GM23248 (cell line): ENCODE measurements at places on chromosomes 6 and 20. TPM values are rescaled to one million over a fixed set of nuclear protein-coding genes. Genes with fewer than 3 reads are reported as not detected.

- no peak for DNase-seq
Observed at GRCh38 chr20:46543033-46543432, 7.4 kb downstream of the OCSTAMP start.

The C20orf141 gene
- not detected in 2 replicates for total RNA-seq

DNA sequence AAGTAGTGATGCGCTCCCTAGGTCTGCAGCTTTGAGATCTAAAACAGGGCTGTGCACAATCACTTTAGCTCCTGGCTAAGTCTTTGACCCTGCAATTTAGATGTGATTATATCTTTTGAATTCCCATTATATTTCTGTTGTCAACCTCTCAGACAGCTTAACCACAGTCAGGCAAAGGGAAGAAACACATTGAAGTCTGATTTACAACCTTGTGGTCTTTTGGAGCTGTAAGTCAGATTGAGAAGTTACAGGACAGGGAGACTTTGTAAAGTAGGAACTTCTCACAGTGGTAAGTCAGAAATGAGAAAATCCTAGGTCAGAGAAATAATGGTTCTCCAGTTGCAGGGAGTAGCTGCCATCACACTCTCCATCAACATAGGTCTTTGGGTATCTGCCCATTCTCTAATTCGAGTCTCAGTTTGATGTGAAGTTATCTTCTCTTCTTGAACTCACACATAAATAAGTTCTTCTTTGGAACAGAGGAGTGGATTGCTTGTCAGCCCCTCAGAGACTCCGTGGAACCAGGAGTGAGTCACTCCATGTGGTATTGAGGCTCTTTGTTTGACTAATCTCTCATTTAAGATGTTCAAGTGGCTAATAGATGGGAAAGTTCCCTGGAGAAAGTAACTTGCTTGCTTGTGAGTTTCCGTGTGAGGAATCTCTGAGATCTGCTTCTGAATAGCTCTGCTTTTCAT is 35.0 kb upstream of the SGK1 start:
- peak; percentile 88 for DNase-seq

GRCh38 chr6:14429396-14429795 is 311.8 kb downstream of the CD83 start:
- no peak for DNase-seq

The VGLL2 gene
- total RNA-seq, result not detected in 2 replicates

The TCEA2 gene
- 34.3 and 39.2 TPM in 2 replicates for total RNA-seq

DNA sequence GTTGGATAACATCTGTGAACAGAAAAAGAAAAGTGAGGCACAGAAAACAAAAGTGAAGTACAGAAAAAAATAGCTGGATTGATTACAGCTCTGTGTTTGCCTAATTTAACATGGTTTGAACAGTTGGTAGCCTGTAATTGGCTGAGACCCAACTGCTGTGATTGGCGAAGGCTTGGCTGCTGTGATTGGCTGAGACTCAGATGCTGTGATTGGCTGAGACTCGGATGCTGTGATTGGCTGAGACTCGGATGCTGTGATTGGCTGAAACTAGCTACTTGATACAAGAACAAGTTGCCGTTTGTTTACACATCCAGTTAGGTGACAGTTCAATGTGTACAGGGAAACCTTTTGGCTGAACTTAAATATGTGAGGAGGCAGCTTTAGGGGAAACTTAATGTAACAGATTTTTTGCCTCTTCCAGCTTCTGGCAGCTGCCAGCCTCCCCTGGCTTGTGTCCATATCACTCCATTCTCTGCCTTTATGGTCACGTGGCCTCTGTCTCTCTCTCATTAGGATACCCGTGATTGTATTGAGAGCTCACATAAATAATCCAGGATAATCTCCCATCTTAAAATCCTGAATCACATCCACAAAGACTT is 223.4 kb upstream of the FOXA2 start:
- DNase-seq, result no peak

DNA sequence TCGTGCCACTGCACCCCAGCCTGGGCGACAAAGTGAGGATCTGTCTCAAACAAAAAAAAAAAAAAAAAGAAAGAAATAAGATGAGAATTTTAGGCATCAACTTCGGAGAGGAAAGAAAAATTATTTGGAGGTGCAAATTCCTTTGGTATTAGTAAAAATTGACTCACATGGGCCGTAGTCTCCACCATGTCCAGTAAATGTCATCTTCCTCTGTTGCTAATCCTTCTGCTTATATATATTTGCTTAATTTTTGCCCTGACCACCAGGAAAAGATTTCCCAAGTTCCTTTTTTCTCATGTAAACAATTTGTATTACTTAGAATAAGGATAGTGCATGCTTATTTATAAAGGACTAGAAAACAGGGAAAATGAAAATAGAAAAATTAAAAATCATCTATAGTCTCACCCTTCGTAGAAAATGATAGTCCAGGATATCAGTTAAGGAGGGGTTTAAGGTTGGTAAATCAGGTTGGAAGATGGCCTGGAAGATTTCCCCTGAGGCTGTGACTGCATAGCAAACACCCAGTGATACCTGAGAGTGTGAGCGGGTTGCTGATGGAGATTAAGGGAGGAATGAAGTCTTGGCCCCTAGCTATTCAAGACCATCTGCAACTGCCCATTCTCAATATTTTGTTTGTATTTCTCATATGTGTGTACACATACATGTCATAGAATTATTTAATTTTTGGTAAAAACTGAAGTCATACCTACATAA is 240.8 kb downstream of the ZNF217 start:
- DNase-seq, result peak; percentile 58

The PIM1 gene
- 12.6 and 15.5 TPM in 2 replicates for total RNA-seq

GRCh38 chr6:127205036-127205435 is 61.6 kb upstream of the RNF146 start:
- no peak for DNase-seq
